Activated T-cell treated with anti-CD3 and anti-CD28 coated beads, Interleukin-2, amount 50 U/mL, for 1 hour (primary cell): ENCODE measurements at places on chromosomes 1 and 21.

DNA sequence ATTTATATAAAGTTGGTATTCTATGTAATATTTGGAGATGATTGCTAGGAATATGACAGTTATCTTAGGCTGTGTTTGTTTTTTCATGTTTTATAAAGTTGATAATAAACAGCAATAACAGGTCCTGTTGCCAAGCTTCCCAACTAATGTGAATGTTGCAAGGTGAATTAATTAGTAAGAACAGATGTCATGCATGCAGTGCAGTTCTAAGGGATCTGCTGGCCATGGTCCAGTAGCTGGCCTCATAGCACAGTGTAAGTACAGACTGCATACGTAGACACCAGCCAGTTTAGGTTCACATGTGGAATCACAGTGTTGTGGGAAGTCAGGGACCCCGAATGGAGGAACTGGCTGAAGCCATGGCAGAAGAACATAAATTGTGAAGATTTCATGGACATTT is 478.2 kb downstream of the NEGR1 start:
- no peak for DNase-seq

GRCh38 chr1:3261007-3261968 is 192.3 kb downstream of the PRDM16 start:
- no peak for DNase-seq

GRCh38 chr1:64318428-64318827 is 115.0 kb downstream of the UBE2U start:
- DNase-seq, result no peak

DNA sequence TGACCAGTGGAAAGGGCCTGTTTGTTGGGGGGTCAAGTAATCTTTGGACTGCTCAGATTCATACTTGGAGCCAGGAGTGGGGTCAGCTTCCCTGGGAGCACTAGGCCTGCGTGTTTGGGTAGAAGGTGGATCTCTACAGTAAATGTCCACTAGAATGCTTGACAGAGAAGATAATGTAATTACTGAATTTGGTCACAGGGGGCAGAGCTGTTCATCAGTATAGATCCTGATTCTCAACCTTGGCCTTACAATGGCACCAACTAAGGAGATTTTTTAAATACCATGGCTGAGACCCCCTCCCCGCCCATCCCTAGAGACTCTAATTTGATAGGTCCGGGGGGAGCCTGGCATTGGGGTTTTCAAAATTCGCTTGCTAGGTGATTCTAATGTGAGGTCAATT is 217.5 kb upstream of the PLXNA2 start:
- DNase-seq, result no peak

GRCh38 chr1:176790786-176791185 is 327.8 kb downstream of the PAPPA2 start:
- no peak for DNase-seq

DNA sequence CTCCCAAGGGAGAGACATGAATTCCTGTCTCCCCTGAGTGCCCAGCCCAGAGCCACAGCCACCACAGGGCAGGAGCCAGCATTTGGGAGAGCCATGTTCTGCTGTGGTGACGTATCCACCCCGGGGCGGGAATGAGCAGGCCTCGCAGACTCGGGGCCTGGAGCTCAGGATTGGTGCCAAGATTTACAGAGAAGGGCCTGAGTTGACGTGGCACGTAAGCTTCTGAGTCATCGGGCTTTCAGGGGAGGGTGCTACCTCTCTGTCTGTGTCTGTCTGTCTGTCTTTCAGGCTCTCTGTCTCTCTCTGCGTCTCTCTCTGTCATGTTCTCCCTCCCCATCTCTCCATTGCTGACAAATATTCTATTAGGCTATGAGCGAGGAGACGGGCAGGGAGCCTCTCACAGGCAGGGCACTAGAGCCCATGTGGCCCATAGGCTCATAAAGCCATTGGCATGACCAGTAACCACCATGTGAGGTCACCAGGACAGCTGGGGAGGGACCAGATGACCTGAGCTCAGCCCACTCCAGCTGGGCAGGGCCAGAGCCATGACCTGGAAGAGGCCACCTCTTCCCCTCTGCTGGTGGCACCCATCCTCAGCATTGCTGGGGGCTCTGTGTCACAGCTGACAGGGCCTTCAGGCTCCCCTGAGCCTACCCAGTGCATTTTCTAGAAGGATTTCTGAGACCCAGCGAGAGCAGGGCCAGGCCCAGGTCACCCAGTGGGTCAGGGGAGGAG is 300.0 kb upstream of the VAMP3 start:
- no peak for DNase-seq

GRCh38 chr1:159678939-159679338 is 35.5 kb downstream of the CRP start:
- DNase-seq, result no peak

DNA sequence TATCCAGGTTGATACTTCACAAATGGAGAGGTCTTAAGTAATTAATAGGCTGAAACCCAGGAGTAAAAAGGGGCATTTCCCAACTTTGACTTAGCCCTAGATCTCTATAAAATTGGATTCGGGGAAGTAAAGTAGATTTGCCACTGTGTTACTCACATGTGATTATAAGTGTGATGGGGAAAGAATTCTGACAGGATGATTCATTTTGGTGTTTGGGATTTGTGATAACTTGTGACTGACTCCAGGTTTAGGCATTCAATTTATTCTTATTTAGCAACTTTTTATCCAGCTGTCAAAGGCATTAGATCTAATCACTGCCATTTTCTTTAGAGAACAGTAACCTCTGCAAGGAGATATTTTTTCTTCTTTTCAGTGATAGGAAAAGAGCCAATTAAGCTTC is 175.5 kb downstream of the ASTN1 start:
- DNase-seq, result no peak

DNA sequence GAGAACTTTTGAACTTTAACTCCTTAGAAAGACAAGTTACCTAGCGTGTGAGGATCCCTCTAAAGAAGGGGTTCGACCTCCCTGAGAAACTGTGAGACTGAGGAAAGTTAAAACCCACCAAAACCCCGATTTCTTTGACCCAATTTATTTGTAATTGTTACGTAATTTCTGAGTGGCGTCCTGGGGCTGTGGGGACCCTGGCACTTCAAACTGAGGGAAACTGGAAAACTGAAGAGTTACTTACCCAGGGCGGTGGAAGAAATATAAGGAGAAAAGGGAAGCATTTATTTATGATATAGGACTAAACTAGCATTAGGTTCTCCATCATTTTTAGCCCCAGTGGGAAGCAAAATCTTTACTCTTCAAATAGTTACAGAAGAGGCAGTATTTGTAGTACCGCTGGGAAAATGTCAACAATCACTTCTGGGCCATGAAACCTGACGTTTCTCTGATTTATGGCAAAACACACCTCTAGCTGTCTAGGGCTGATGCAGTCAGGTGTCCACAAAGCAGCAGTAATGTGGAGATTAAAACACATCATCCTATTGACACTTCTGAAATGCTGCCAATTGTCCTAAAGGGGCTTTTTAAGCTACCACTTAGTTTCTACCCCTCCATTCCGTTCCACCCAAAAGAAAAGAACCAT is 430 bp downstream of the S100B start:
- DNase-seq, result no peak

- no peak for DNase-seq
These were observed 118.9 kb downstream of the PGBD5 start for GRCh38 chr1:230307213-230307612.

- DNase-seq, result no peak
These were observed 29.0 kb upstream of the CLDN14 start for GRCh38 chr21:36508948-36509347.

- no peak for DNase-seq
These were observed 99.2 kb downstream of the PHTF1 start for GRCh38 chr1:113660088-113660487.

GRCh38 chr1:157774412-157774811 is 2.5 kb downstream of the FCRL2 start:
- DNase-seq, result no peak

DNA sequence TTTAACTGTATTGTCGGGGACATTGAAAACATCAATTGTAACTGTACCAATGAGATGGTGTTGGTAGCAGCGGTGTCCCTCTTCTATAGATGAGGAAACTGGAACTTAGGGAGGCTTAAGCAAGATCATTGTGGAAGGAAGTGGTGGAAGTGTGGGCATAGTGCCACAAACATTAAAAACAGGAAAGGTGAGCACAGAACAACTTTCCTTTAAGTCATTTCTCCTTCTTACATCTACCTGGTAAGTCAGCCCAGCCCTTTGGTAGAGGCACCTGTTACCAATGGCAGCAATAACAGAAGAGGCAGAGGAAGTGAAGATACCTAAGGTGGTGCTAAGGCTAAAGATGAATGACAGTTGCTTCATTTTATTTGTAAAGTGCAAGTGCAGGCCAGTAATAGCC is 12.0 kb upstream of the CTSS start:
- DNase-seq, result no peak

GRCh38 chr1:12275370-12275769 is 45.5 kb downstream of the VPS13D start:
- DNase-seq, result peak; percentile 40

DNA sequence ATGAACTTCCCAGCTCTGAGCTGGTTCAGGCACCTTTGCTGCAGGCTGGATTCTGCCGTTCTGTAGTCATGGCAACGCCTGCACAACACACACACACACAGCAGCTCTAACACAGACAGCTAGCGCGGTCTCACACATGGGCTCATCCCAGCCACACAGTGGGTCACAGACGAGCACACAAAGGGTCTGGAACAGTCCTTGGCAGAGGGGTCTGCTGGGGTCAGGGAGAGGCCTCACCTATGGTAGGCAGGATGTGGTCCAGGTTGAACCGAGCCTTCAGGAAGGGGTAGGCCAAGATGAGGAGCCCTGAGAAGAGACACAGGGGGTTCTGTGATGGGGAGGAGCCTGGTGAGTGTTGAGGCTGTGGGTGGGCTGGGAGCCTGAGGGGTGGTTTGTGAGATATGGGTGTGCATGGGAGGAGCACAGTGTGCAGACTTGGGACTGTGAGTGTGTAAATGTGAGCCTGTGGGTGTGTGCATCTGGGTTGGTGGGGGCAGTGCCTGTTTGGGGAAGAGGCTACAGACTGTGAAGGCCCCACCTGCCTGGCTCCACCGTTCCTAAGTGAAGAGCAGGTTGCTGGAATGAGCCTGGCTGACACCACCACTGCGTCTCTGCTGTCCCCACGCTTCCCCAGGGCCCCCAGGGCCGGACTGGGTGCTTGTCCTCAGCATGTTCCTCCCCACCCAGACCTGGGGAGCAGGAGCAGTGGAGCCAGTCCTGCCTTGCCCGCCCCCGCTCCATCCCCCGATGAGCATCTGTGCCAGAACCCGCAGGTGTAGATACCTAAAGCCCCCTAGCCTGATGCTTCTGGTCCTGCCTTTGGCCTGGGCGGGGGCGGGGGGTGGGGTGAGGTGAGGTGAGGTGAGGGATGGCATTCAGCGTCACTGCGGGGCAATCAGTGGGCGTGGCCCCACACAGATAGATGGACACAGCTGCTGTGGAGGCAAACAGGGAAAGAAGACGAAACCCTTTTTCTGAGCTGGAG is 1.5 kb downstream of the KNCN start:
- peak; percentile 56 for DNase-seq

- DNase-seq, result peak; percentile 60
These were observed at the start of gene AGMAT for GRCh38 chr1:15584489-15585363. AGMAT (minus strand) TSS chr1:15585051; CDS start chr1:15584967, 84 bp downstream.

- DNase-seq, result no peak
These were observed 9.6 kb upstream of the MTR start for GRCh38 chr1:236785477-236785876.
